Activated CD4-positive, alpha-beta T cell treated with anti-CD3 and anti-CD28 coated beads, Interleukin-2, amount 10 ng/mL, durations not matched to agents 7 days and 5 days (primary cell): ENCODE measurements at places on chromosomes 2 and 18.

DNA sequence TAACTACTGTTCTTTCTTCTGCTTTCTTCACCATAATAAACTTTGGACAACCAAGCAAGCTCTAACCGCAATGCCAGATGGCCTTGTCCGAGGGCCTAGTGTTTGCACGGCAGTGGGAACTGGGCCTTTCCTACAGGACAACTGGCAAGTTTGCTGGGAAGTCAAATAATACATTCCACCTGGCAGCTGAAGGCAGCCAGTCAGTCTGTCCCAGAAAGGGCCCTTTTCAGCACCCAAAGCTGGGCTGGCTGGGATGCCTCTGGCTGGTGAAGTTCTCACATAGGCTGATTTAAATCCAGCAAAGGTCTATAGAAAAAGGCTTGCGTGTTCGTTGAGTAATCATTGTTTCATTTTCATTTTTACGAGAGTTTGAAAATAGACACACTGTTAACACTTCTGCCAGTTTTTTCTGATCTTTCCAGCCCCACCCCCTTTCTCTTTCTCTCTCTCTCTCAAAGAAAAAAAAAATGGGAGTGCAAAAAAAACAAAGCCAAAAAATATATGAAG is 110.0 kb upstream of the EPAS1 start:
- DNase-seq = peak; percentile 60

DNA sequence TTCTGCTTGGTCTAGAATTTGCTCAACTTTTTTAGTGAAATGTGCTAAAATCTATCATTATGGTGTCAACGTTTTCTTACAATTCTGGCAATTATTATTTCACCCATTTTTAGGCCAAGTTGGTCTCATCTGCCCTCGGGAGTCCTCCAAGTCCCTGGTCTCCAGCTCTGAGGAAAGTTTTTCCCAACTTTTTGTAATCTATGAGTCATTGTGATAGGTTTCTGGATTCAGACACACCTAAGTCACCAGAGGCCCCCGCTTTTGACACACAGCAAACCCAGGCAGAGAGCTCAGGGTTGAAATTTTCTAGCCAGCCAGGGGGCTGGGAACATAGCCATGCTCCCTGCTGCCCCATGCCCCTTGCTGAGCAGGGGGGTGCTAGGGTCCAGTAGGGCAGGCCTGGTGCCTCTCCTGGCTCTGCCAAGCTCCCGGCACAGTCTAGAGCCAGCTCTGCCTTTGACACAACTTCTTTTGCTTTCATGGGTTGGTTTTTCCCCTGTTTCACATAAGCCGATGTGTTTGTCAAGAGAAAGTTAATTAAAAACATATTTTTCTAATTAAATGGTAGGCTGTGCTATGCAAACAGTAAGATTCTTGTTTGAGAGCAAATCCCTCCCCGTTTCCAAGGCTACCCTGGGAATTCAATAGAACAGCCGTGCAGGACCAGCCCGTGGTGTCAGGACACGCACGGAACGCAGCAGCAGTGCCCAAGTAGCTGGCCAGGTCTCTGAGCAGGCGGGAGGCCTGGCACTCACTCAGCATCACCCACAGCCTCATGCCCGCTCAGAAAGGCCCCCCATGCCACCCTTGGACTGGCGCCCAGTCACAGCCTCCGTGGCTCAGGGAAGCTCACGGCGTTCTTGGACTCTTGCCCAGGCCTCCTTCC is 25.5 kb upstream of the SNED1 start:
- DNase-seq = no peak

DNA sequence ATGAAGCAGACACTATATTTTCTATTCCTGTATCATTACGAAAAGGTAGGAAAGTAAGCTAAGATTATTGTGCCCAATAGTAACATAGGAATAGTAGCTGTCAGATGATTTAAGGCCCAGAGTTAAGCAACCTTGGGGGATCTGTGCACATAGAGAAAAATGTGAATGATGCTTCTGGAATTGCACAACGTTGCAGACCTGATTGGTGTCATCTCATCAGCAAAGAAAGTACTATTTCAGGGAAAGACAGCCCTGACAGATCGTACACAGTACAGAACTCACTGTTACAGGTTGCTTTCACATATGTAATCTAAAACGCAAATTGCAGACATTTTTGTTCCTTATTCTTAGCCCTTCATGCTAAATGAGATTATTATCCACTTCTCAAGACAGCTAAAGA is 535.9 kb downstream of the TRIB2 start:
- no peak for DNase-seq

- DNase-seq = no peak
These were observed 10.2 kb upstream of the TFCP2L1 start for GRCh38 chr2:121294881-121295840.

- DNase-seq = no peak
These were observed 223.7 kb downstream of the ALK start for GRCh38 chr2:29697715-29698114.

- no peak for DNase-seq
These were observed 60.0 kb downstream of the ADCY3 start for GRCh38 chr2:24859968-24860600.

DNA sequence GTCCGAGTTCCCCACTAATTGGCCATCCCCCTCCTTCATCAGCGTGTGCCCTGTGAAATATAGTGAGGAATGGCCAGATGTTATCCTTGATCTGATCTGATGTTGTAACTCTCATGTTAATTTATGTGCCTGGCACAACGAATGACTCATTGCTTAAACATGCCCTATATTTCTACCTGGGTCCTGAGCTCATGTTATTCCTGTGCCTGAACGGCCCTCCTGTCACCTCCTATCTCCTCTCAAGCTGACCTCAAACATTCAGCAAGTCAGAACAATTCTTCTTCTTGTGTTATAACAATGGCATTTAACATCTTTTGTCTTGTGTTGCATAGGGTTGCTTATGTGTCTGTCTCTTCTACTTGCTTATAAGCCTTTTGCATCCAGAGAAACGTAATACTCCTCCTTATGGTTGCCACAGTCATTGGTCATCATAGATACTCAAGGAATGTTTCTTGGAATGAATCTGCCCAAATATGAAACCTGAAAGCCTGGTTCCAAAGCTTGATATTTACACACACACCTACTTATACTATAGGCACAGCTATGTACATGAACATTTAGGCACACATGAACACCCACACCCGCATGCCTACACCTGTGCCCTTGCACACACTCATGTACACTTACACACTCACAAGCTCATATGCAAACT is 80.2 kb upstream of the PHLPP1 start:
- no peak for DNase-seq

- no peak for DNase-seq
These were observed 230.0 kb downstream of the LRP1B start for GRCh38 chr2:141900826-141901225.

DNA sequence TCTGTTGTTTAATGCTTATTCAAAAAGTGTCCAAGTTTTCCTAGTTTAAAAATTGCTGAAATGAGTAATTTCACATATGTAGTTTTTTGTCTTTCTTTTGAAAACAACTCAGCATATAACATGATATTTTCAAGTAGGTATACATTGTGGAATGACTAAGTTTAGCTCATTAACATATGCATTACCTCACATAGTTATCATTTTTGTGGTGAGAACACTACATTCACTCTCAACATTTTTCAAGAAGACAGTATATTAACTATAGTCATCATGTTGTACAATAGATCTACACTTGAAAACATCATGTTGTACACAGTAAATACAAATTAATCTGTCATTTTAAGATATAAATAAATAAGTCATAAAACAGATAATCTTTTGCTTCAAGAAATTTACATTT is 340.0 kb downstream of the CCDC85A start:
- DNase-seq = no peak

DNA sequence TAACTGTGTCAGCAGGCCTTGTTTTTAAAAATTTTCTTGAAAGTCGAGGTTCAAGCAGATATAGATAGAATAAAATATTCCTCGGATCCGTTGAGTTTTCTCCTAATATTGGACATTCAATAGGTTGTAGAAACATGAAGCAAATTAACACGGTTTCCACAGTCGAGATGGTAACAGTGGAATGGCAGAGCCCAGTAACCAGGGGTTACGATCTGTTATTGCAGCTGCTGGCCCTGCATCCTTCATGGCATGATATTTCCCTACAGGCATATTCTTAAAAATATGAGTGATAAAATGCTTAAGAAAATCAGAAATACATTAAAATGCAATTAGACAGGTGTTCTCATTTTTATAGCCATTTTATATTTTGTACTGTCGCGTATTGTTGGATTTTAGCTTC is 117.6 kb downstream of the SNTG2 start:
- DNase-seq = no peak

GRCh38 chr2:69466728-69467127 is 29.5 kb upstream of the NFU1 start:
- DNase-seq = no peak

- DNase-seq = no peak
These were observed 1.2 kb downstream of the BCL11A start for GRCh38 chr2:60552078-60552850.

- no peak for DNase-seq
These were observed 225.8 kb downstream of the RNF152 start for GRCh38 chr18:61666876-61667590.

- DNase-seq = peak; percentile 55
These were observed 128.0 kb downstream of the ARL4C start for GRCh38 chr2:234368861-234369261.

- no peak for DNase-seq
These were observed 65.0 kb upstream of the HPCAL1 start for GRCh38 chr2:10237392-10238321.

GRCh38 chr2:3121601-3122000 is 256.0 kb downstream of the EIPR1 start:
- DNase-seq = no peak

- DNase-seq = no peak
These were observed 10.1 kb downstream of the SLC9A4 start for GRCh38 chr2:102483086-102483485.

GRCh38 chr2:16085073-16085472 is 144.7 kb downstream of the MYCN start:
- no peak for DNase-seq

DNA sequence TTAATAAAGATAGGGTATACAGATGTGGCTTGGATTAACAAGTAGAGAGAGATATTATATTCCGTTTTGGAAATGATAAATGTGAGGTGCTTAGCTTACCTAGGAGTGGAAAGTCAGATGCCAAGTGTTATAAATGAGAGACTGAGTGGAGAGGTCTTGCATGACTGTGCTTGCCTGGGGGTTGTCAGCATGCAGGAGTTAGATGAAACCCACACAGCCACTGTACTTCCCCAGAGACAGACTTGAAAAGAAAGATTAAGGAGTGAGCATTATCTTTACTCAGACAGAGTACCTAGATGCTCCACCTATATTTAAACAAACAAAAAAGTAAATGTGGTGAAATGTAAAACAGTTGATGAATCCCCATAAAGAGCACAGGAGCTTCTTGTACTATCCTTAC is 482.7 kb downstream of the RIT2 start:
- no peak for DNase-seq

DNA sequence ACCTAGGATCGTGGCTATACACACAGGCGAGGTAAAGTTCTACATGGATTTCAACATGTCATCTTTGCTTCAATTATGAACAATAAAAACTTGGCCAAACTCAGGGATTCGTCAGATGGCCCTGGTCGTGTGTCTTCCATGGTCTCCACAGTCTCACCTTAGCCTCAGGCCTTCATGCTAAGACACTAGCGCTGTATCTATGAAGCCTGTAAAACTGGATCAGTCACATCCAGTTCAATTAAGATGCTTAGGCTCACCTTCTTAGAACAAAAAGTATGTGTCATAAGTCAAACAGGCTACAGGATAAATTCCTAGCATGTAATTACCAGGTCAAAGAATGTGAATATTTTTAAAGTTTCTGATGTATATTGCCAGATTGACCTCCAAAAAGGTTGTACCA is 113.7 kb upstream of the NRP2 start:
- no peak for DNase-seq

- DNase-seq = no peak
These were observed 18.5 kb downstream of the LPIN1 start for GRCh38 chr2:11764920-11765319.

DNA sequence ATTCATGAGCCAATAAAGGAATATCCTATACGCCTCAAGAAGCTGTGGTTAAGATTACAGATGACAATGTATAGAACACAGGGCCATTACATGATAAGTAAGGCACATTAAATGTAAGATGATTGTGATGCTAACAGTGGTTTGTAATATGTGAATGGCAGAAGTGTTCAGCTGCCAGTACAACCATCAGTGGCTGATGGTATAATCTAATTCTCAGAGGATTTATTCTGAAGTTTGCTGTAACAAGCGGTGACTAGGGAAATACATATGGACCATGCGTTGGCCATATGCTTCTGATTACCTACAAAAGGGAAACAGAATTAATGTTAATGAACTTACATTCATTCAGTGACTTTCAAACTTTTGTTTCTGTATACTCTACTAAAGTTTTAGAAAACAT is 750.8 kb upstream of the KLHL29 start:
- DNase-seq = no peak

GRCh38 chr2:3023531-3023930 is 354.1 kb downstream of the EIPR1 start:
- no peak for DNase-seq

GRCh38 chr2:19541884-19542283 is 183.5 kb upstream of the OSR1 start:
- DNase-seq = no peak

DNA sequence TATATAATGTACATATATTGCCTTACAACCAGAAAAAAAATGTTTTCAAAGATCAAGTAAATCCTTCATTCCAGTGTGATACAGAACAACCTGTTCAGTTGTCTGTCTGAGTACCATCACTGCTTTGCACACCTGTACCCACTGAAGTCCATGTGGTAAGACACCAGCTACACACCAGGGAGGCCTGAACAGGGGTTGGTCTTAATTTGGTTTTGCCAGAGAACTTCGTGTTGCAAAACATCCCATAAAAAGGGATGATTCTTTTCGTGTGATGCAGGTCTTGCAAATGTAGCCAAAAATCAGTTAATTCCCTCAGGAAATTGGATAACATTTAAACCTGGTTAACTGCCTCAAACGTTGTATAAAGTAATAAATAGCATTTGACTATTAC is 73.7 kb upstream of the SLC1A4 start:
- no peak for DNase-seq

DNA sequence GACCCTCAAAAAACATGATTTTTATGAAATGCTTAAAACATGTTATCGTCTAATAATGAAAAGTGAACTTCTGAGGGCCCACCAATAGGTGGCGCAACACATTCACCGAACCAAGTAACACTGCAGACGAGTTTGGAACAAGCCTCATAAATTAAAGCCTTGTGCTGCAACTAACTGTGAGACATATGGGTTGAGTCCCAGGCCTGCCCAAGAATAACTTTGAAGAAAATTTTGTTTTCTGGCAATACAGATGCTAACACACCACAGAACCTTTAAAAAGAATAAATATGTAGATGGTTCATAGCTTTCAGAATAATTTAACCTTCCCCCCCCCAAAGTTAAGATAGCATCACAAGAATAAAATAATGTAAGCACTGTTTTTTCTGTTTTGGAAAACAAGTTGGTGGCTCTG is 285.9 kb downstream of the RNF144A start:
- DNase-seq = peak; percentile 68
